ENCODE measurements at places on chromosomes 16 and 17.

DNA sequence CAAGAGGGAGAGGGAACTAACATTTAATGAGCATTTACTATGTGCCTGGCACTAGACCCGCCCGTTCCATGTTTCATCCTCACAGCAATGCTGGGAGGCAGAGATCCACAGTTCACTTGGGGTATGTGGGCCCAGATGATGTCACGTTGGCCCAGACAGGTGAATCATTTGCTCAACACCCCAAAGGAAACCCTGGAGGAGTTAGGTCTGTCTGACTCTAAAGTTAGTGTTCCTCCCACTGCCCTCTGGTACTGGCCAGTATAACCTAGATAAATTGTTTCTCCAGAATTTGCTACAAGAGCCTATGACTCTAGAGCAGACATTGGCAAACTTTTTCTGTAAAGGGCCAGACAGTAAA lies 164.6 kb downstream of the VPS53 start:
- peak; percentile 17 for DNase-seq

GRCh38 chr16:52958951-52959350 lies 93.7 kb downstream of the CHD9NB start:
- no peak for DNase-seq

DNA sequence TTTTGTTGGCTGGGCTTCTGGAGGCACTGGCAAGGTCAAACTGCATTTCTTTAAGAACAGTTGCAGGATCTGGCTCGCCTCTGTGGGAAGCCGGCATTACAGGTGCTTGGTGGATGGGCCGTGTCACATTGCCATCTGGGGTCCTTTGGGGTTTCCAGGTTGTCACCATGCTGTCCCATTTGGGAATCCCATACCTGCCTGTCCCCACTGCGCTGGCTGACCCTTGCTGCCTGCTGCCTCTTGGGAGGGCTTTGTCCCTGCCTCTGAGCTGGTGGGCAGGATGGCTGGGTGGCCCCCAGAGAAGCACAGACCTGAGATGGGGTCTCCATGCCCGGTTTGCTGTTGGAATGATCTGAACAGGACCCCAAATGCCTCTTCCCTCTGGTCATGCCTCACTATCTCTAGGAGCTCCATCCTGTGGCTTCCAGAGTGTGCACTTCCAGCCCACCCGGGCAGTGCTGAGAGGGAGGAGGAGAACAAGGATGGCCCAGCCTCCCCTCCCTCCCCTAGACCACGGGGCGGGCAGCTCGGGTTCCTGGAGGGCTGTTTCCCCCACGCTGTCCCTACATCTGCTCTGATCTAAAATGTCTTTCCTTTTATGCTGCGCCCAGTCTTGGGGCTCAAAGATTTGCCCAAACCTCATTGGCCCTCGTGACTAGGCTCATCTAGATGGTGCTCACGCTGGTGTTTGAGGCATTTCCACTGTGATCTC lies 28.0 kb downstream of the OR1D5 start:
- DNase-seq = no peak

DNA sequence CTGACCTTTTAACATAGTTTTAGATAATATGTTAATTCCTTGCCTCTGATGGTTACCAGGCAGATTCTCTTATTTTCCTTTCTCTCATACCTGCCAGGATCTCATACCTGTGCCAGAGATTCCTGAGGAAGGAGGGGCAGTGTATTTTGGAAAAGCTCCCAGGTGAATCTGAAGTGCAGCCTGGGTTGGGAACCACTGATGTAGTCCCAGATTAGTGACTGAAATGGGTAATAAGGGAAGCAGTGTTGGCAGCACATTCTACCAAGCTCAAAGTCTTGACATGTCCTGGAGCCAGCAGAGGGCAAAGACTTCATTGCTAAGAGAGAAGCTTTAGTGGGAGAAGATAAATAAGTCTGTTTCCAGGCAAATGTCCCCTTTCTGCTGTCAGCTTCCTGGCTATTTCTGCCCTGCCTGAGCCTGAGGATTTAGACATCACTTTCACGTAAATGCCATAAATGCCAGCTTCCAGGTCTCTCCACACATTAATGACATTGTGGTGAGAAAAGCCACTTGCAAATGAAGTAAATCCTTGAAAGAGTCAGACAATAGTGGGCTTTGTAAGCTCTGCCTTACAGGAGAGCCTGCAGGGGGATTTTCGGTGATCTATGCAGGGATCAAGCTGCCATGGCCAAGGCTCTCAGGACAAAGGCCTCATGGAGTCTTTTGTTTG lies 40.9 kb upstream of the C16orf78 start:
- no peak for DNase-seq

DNA sequence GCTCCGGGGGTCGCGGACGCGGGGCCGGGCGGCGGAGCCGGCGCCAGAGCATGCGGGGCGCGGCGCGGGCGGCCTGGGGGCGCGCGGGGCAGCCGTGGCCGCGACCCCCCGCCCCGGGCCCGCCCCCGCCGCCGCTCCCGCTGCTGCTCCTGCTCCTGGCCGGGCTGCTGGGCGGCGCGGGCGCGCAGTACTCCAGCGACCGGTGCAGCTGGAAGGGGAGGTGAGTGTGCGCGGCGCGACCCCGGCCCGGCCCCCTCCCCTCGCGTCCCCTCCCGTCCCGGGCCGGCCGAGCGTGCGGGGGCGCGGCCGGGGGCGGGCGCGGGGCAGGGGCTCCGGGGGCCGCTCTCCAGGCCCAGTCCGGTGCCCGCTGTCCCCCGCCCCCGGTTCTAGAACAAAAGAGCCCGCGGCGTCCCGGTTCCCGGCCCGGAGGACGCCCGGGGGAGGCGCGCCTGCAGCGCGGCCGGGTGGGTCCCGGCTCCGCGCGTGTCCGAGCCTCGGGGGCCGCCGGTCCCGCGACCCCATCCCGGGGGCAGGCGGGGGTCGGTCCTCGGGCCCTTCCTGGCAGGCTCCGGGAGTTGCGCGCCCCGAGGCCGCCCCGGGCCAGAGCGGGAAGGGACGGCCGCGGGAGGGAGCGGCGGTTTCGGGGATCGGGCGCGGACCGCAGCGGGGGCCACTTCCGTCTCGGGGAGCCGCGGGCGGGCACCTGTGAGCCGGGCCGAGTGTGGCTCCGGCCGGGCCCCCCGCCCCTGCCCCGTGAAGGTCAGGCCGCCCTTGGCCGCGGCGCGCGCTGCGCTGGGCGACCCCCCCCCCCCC lies 563 bp downstream of the METRNL start:
- no peak for DNase-seq

DNA sequence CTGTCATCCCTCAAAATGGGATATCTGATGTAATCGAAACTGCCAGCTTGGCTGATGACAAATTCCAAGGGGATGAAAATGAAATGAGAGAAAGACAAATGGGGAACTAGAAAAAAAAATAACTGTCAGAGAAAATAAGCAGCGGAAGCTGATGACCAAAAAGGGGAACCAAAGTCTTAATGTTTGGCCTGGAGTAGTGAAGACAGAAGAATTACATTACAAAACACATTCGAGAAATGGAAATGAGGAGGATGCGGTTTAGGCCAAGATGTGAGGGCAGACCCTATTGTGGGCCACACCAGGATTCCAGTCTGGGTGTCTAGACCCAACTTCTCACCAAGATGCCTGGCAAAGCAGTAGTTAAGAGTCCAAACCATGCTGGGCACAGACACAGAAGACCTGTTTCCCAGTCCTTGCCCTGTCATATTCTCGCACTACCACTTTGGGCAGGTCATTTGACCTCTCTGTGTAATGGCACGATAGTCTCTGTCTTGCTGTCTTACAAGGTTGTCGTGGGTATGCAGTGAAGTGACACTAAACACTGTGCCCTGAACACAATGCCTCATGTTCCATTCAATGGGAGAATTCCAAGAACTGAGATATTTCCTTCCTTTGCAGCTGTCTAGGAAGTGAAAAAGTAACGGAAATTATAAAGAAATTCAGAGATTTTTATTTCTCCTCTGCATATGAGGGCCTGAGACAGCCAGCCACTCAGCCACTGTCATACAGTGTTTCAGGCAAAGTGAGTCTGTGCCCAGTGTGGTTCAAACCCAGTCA lies 12.3 kb upstream of the CCL2 start:
- DNase-seq = no peak

DNA sequence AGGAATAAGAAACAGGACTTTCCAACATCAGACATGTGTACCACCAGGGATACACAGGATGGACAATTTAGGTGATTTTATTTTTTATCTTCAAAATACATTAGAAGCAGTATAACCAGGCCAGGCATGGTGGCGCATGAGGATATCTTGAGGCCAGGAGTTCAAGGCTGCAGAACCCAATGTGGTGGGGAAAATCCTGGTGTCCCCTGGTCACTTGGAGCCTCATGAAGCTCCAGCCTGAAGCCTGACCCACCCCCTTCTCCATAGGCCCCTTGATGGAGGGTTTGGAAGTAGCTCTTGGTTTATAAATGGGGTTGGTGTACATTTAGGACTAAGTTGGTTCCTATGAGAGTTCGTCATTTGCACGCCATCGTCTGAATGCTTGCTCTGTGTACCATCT lies 88.6 kb downstream of the MYH11 start:
- DNase-seq = no peak

DNA sequence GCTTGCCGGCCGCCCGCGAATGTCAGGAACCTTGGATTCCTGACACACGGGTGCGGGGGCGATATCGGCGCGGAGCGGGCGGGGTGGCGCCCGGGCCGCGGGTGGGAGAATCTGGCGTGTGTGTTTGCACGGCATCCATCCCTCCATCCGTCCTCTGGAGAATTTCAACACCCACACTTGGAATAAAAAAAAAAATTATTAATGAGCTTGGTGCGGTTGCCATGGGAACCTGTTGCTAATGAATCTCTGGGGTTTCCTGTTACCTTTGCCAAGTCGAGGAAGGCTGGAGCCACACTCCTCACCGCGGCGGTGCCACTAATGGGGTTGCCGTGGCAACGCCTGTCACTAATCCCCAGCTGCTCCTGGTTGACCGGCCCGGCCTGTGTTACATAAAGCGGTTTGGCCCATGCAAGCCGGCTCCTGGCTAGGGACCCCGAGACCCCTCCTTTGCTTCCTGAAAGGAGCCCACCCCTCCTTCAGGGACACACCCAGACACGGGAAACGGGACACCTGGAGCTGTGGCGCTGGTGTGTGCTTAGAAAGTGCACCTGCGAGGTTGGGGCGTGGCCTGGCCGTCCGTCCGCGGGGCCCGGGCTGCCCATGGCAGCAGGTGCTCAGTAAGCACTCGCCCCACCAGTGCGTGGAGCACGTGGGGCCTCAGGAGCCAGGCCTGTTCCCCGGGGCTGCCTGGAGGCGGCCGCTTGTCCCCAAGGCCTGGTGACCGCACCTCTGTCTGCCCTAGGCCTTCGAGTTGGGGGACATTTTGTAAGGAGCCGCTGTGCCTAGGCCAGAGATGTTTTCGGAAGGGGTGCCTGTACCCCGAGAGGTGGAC lies 14.6 kb downstream of the CACNA1H start:
- no peak for DNase-seq

DNA sequence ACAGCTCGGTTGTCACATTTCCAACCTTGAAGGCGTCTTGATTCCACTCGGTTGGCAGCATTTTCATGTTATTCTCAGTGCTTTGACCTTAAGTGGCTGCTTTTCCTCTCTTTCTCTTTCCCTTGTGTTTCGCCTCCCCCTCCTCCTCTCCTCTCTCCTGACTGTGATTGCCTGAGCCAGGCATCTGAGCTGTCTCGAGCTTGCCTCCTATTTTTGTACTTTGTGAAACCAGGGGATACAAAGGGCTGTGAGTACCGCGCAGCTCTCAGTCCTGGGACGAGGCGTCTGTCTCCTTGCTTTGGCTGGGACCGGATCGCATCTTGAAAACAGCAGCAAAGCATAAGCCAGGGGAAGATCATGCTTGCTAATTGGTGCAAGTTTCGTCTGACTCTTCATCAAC lies 48.8 kb upstream of the SDK2 start:
- DNase-seq = no peak

DNA sequence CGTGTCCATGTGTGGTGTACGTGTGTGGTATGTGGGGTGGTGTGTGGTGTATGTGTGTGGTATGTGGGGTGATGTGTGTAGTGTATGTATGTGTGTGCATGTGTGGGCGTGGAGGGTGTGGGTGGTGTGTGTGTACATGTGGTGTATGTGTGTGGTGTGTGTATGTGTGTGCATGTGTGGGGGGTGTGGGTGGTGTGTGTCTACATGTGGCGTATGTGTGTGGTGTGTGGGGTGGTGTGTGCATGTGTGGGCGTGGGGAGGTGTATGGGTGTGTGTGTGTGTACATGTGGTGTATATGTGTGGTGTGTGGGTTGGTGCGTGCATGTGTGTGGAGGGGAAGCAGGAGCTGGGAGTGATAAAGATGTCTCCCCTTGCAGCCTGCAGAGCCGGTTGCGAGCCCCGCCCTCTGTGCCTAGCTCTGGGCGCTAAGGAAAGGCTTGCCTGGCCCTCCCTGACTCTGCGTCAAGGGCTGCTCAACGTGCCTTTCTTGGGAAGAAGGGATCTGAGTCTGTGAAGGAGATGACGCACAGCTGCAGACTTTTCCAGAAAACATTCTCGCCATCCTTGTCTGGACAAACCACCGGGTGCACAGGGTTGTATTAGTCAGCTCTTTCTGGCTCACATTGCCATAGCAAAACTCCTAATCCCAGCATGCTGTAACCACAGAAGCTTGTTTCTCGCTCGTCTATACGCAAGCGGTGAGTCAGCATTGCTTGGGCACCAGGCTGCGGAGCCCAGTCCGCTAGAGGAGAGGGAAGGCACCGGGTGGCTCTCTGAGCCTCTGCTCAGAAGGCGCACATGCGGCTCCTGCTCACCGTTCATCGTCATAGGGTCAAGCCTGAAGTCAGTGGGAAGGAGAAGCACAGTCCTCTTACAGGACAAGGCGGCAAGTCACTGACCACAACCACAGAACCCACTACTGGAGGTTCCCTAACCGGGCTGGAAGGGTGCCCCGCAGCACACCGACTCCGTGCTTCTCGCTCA lies 2.0 kb upstream of the CD300H start:
- peak; percentile 96 for DNase-seq

GRCh38 chr16:4360538-4361021 lies 9.5 kb upstream of the PAM16 start:
- DNase-seq = no peak

DNA sequence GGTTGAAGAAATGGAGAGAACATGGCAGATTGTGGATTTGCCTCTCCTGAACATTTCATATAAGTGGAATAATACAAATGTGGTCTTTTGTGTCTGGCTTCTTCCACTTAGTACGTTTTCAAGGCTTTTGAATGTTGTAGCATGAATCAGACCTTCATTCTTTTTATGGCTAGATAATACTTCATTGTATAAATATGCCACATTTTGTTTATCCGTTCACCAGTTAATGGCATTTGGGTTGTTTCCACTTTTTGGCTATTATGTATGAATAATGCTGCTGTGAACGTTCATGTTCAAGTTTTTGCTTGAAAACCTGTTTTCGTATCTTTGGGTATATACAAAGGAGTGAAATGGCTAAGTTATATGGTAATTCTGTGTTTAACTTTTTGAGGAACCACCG lies 130.4 kb downstream of the TANC2 start:
- peak; percentile 57 for DNase-seq

GRCh38 chr17:42361781-42362186 lies 26.5 kb downstream of the STAT3 start:
- no peak for DNase-seq

GRCh38 chr16:30805370-30806169 lies 18.6 kb upstream of the ZNF629 start:
- DNase-seq = peak; percentile 81

DNA sequence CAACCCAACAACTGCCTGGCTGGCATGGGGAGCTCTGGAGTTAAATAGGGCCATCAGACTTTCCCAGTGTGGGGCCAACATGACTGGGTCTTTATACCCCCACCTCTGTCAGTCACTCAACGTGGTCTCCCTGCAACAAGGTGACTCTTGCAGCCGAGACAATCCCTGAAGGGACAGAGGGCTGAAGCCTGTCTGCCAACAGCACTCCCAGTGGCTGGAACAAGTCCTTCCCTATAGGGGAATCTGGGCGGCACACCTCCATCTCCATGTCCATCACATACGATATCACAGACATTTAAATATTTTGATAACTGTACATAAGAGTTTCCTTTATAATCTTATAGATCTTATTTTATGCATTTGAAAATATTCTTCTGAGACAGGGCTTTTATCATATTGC lies 4.8 kb upstream of the MAPT start:
- DNase-seq = no peak

Data from AG10803 (cell line).